ENCODE measurements at places on chromosomes 7 and 10. TPM values are rescaled to one million over a fixed set of nuclear protein-coding genes. Genes with fewer than 3 reads are reported as not detected.

DNA sequence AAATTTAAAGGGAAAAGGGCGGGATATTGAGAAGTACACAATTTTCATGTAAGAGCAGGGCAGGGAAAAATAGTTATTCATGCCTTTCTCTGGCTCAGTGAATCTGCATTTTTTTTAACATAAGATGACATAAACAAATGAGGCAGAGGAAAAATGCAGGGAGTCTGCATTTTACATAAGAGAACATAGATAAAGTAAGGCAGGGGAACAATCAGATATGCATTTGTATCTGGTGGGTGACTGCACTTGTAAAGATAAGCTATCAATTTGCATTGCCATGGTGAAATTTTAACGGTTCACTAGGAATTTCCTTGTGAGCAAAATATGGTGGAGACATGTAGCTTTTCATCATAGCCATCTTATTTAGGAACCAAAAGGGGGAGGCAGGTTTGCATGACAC lies 33.5 kb downstream of the ALOX5 start:
- no peaks in the 10 kb centered on the region for H3K4me1 ChIP-seq
- no peaks in the 10 kb centered on the region for H3K27me3 ChIP-seq
- DNase-seq: no peak
- no peaks in the 10 kb centered on the region for H3K36me3 ChIP-seq
- no peak overlapping the region for H3K27ac ChIP-seq

GRCh38 chr7:21938463-21938862 lies 7.2 kb downstream of the CDCA7L start:
- no peak for DNase-seq
- no peak overlapping the region for H3K4me3 ChIP-seq
- peaks cover 40% of the 10 kb centered on the region for H3K4me1 ChIP-seq
- no peaks in the 10 kb centered on the region for H3K36me3 ChIP-seq

DNA sequence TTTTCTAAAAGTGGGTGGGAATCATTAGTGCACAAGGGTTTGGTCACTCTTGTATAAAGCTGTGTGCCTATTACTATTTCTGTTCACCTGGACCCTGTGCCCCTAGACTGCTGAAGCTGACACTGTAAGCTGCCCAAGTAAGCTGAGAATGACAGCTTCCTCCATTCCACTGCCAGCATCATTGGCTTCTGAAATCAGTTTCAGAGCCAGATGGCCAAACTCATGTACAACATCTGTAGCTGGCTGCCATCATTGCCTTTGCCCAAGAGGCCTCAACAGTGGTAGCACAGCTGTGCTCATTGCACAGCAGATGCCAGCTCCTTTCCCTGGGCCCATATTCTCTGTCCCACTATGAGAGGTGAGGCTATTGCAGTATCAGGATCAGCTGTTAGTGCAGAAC lies 165.7 kb downstream of the CPEB3 start:
- peak overlapping the region; percentile 91 for H3K27ac ChIP-seq
- peaks cover 57% of the 10 kb centered on the region for H3K4me1 ChIP-seq
- no peaks in the 10 kb centered on the region for H3K36me3 ChIP-seq
- DNase-seq: no peak

DNA sequence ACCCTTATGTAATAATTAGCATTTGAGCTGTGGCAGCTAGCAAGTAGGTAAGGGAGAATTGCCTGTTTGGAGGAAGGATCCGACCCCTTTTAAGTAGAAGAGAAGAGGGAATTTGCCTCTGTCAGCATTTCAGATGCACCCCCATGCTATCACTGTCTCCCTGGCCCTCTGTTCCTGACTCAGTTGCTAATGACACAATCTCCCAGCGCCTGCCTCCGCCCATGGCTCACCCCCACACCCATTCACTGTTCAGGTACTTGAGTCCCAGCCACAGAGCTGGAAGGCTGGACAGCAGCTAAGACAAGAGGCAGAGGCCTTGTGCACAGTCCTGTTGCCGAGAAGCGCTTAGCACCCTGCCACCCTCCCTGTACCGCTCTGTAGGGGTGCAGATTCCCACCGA lies 512.3 kb upstream of the GALNT17 start:
- no peaks in the 10 kb centered on the region for H3K36me3 ChIP-seq
- H3K4me1 ChIP-seq: no peaks in the 10 kb centered on the region
- no peak overlapping the region for H3K27ac ChIP-seq
- no peak for DNase-seq
- H3K27me3 ChIP-seq: no peaks in the 10 kb centered on the region
- H3K4me3 ChIP-seq: no peak overlapping the region

DNA sequence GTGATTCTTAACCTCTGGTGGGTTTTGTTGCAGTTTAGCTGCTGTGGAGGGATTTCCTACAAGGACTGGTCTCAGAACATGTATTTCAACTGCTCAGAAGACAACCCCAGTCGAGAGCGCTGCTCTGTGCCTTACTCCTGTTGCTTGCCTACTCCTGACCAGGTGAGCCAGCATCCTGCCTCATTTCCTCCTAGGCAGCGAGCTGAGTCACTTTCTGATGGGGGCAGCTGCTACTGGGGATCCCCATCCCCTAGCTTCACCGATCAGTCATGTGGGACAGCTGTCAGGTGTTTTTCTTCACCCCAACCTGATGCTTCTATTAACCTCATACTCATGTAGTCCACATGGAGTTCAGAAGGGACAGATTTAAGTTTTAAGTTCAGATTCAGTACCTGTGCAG lies 21.7 kb upstream of the SMO start:
- no peak for DNase-seq
- no peaks in the 10 kb centered on the region for H3K27me3 ChIP-seq
- no peaks in the 10 kb centered on the region for H3K4me1 ChIP-seq
- no peak overlapping the region for H3K4me3 ChIP-seq
- H3K36me3 ChIP-seq: peaks cover 8% of the 10 kb centered on the region

DNA sequence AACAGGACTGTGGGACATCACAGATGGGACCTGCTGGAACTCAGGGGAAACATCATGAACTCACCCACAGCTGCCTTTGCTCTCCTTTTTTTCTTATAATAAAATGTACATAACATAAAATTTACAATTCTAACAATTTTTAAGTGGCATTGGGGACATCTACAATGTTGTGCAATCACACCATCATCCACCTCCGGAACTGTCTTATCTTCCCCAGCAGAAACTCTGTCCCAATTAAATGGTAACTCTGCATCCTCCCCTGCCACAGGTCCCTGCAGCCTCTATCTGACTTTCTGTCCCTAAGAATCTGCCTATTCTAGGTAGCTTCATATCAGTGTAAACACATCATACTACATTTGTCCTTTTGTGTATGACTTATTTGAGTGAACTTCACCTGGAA lies 19.4 kb upstream of the TMEM72 start:
- no peaks in the 10 kb centered on the region for H3K4me1 ChIP-seq
- no peak for DNase-seq
- H3K27me3 ChIP-seq: no peaks in the 10 kb centered on the region
- no peak overlapping the region for H3K27ac ChIP-seq

- H3K4me3 ChIP-seq: no peak overlapping the region
- DNase-seq: no peak
- no peak overlapping the region for H3K27ac ChIP-seq
- no peaks in the 10 kb centered on the region for H3K4me1 ChIP-seq
Measured at GRCh38 chr10:96345222-96345621, 13.6 kb downstream of the OPALIN start.

GRCh38 chr10:126570621-126571602 lies 99.6 kb downstream of the C10orf90 start:
- DNase-seq: no peak
- no peaks in the 10 kb centered on the region for H3K36me3 ChIP-seq
- no peak overlapping the region for H3K27ac ChIP-seq
- H3K4me3 ChIP-seq: no peak overlapping the region
- H3K27me3 ChIP-seq: peaks cover 34% of the 10 kb centered on the region

GRCh38 chr10:75083972-75084833 lies 27.3 kb upstream of the SAMD8 start:
- no peaks in the 10 kb centered on the region for H3K4me1 ChIP-seq
- no peak overlapping the region for H3K27ac ChIP-seq
- H3K4me3 ChIP-seq: no peak overlapping the region
- peaks cover 29% of the 10 kb centered on the region for H3K27me3 ChIP-seq
- no peak for DNase-seq

ZNF503 gene
- 12.8 TPM for total RNA-seq

HSPA12A gene
- total RNA-seq: 3.2 TPM

NT5C3A gene
- total RNA-seq: 77.7 TPM

TMEM130 gene
- not detected for total RNA-seq

RNF32 gene
- 1.6 TPM for total RNA-seq

Data from Calu3 (cell line).